D341Med (cell line): ENCODE measurements at places on chromosomes 6 and 20.

GRCh38 chr6:16576451-16577368 is 184.6 kb downstream of the ATXN1 start:
- DNase-seq, result no peak

- no peak for DNase-seq
Observed at GRCh38 chr20:37501940-37502339, 19.1 kb upstream of the NNAT start.

DNA sequence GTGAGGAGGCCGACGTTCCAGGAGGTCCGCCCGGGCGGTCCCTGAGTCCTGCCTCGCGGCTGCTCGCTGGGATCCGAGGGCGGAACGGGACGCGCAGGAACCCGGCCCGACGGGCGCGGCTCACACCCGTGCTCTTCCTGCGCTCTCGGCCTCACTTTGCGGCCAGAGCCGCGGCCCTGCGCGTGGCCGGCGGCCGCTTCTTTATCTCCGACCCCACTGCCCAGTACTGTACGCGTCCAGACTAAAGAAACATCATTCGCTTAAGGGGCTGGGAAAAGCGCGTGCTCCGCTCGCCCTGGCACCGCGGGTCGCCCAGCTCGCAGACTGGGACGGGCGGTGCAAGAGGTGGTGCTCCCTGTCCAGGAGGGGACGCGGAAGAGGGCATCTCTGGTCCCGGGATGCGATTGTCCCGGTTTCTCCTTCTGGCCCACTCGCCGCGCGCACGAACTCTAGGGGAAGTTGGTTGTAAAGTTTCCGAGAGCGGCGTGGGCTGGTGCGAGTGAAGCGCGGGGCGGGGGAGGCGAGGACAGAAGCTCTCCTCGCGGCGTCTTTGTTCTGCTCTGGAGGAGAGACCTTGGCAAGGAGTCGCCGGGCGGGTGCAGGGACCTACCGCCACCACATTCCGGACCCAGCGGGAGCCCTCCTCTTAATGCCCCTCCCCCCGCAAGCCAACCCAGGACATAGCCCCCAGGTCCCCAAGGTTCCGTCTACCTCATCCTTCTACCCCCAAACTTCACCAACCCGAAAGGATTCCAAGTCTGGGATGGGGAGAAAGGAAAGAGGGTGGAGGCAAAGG is 71.0 kb downstream of the SOX4 start:
- DNase-seq, result peak; percentile 69

GRCh38 chr6:39430871-39431523 is 108.5 kb upstream of the KCNK16 start:
- DNase-seq, result no peak

GRCh38 chr6:30700340-30700739 is 9.6 kb upstream of the NRM start:
- no peak for DNase-seq

- no peak for DNase-seq
Observed at GRCh38 chr20:61185841-61186601, 66.0 kb upstream of the CDH4 start.

DNA sequence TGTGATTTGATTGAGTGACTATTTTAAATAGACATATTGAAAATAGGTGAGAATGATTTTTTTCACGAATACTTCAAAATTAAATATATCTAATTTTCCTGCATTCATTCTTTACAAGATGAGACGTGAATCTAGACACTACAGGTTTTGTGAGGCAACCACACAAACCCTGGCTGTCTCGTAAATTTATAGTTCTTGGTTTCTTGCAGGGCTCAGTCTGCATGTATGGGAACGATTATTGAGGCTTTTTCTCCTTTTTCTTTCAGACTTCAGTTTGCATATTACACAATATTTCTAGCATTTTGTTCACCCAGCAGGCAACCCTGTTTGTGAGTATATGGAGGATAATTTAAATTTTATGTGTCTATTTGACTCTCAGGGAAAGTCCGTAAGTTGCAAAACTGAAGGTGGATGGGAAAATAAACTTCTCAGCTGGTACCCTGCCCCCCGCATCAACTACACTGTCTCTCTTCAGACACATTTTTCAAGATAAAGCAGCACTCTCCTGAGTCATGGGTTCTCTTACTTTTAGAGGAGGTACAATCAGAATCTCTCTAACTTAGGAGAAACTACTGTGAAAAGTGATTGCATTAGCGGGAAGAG is 1349.3 kb downstream of the GRIK2 start:
- no peak for DNase-seq

GRCh38 chr6:42140756-42141602 is 1.4 kb downstream of the C6orf132 start:
- DNase-seq, result no peak

GRCh38 chr6:113050979-113051378 is 703.8 kb downstream of the RFPL4B start:
- DNase-seq, result no peak

- DNase-seq, result no peak
Observed at GRCh38 chr6:95593025-95593424, 15.7 kb downstream of the MANEA start.
